ENCODE measurements at places on chromosomes 6 and 20. TPM values are rescaled to one million over a fixed set of nuclear protein-coding genes. Genes with fewer than 3 reads are reported as not detected.

GRCh38 chr20:6038256-6038655 lies 15.6 kb downstream of the LRRN4 start:
- no peak for ATAC-seq

- ATAC-seq: no peak
Observed at GRCh38 chr20:24006626-24007025, 18.0 kb upstream of the GGTLC1 start.

Gene GCNT2
- total RNA-seq: 14.9 TPM

Gene RIMS1
- 66.5 TPM for total RNA-seq

DNA sequence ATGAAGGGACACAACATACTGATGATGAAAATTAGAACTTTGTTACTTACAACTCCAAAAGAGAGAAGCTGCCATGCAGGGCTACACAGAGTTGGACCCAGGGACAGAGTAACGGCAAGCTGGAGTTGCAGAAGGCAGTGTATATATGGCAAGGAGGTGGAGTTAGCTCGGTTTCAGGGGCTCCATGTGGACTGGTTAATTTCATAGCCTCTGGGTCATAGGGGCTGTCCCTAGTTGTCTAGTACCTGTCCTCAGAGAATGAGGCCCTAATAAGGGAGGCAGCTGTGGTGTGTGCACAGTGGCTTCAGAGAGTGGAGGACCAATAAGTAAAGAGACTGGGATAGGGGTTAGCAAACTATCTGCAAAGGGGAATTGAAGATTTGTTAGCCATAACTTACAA lies 7.9 kb upstream of the ZSCAN12 start:
- no peak for ATAC-seq

Gene OR2H2
- not detected for total RNA-seq

- ATAC-seq: no peak
Observed at GRCh38 chr6:152701081-152701862, 3.6 kb downstream of the MYCT1 start.

GRCh38 chr20:42125426-42125825 lies 507.2 kb upstream of the CHD6 start:
- ATAC-seq: no peak

Gene UBE2V1
- total RNA-seq: 104 TPM

DNA sequence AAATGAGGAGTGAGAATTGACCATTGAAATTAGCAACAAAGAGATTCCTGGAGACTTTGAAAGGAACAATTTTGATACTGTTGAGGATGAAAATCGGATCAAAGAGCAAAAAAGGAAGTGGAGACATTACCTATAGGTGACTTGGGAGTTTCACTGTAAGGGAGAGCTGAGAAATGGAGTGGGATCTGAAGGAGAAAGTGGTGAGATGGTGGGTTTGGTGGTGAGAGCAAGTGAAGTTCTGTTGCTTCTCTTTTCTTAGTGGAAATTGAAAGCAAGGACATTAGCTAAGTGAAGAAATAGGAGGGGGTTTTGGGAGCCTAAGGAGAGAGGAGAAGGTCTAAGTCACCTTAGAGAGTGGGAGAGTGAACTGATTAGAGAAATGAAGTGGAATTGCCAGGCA lies 4.2 kb downstream of the ERGIC3 start:
- no peak for ATAC-seq

DNA sequence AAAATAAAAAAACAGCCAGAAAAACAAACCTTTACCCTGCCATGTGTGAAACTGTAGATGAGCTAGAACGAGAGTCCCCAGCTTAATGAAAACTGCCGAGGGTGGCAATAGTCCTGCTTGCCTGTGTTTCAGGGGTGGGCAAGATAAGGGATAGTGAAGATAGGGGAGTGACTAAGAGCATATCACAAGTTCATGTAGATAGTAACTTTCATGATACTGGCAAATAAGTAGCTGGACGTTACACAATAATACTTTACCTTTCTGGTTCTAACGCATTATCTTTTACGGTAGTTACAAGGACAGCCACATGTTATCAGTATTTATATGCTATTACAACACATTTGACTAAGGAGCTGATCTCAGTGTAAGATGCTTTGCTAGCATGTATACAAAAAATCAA lies 9.3 kb upstream of the FBXO9 start:
- ATAC-seq: no peak

GRCh38 chr6:76330031-76330430 lies 257.6 kb upstream of the IMPG1 start:
- no peak for ATAC-seq

DNA sequence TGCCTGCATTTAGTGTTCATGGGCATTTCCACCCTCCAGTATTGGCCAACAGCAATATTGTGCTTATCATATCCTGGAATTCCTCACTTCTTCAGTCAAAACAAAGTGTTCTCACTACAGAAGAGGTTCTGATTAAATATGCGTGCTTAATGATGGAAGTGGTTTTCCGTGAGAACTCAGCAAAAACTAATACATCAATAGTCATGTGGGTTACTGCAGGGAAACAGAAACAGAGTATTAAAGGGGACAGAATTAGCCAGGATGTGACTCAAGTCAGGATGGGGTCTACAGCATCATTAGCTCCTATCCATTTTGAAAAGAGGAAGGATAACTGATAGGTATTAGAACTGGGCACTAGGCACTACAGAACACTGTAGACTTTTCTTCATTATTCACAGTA lies 384.6 kb downstream of the CDKAL1 start:
- no peak for ATAC-seq

- ATAC-seq: no peak
Observed at GRCh38 chr6:40721271-40721952, 134.2 kb upstream of the LRFN2 start.

Gene CDSN
- total RNA-seq: not detected

- no peak for ATAC-seq
Observed at GRCh38 chr6:154592199-154592860, 81.8 kb upstream of the CNKSR3 start.

Gene BPIFB2
- total RNA-seq: not detected

Gene LY6G5C
- not detected for total RNA-seq

DNA sequence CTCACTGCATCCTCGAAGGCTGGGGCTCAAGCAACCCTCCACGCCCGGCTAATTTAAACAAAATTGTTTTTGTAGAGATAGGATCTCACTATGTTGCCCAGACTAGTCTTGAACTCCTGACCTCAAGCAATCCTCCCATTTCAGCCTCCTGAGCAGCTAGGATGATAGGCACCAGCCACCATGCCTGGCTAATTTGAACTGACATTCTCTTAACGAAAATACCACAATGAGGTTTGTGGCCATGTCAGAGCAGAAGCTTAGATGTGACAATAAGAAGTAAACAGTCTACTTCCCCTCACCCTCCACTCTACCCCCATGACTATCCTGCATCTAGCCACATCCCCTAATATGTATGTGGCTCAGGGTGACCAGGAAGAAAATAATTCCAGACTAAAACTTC lies 74.8 kb upstream of the PLCB4 start:
- ATAC-seq: no peak

DNA sequence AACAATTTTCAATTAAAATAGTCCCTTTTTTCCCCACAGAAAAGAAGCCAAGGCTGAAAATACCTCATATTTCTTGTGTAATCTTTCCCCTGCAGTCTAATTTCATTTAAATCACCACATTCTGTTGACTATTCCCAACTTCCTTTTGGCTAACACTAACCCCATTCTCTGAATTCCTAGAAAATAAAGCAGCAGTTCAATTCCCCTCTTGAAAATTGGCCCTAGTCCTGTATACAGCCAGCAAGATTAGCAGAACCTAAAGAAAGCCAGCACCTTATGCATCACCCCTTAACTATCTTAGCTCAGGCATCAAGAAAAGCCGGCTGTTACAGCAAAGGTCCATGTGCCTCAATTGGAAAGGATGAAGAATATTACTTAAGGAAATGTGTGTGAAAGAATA lies 69.7 kb downstream of the MDN1 start:
- no peak for ATAC-seq

DNA sequence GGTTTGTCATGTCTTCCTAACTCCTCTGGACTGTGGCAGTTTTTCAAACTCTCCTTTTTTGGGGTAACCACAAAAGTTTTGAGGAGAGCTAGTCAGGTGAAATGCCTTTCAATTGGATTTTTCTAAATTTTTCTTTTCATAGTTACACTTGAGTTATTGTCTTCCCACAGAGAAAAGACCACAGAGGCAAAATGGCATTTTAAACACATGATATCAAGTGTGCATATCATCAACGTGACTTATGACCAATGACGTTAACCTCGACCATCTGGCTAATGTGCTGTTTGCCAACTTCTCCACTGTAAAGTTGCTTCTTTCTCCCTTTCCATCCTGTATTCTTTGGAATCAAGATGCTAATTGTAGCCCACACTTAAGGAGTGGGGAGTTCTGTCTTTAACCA lies 41.3 kb upstream of the SNAP25 start:
- ATAC-seq: no peak

DNA sequence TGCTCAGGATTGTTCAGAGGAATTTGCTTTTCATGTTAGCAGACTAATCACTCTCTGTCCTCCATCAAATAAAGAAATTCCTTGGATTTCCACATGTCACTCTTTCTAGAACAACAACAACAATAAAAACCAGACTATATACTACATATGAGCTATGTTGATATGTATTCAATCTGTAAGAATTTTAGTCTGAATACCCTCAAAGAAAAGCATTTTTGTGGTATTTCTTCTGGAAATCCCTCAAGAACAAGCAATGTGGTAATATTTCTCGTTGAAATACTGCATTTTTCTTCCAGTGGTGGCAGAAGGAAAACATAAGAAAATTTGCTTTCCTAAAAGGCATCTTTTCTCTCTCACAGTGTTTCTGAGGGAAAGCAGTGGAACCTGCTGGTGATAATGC lies 312.6 kb upstream of the RSPO3 start:
- ATAC-seq: no peak

DNA sequence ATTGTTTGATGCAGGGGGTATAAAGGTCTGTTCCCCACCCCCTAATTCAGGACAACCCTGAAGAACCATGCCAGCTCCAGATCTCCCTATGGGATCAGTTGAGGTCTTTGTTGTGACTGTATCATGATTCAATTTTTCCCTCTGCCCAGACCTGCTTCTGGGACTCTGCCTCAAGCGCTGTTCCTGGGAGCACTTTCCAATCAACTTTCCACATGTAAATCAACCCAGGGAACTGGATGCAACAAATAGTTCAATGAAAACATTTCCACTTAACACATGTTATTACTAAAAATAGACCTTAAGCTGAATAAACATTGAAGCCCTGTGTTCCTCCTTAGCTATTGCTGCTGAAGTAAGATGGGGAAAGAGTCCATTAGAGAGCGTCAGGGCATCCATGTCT lies 139.5 kb downstream of the C6orf58 start:
- no peak for ATAC-seq

Gene RAET1L
- total RNA-seq: not detected

- no peak for ATAC-seq
Observed at GRCh38 chr6:7439228-7439627, 49.6 kb downstream of the RIOK1 start.

GRCh38 chr6:68087399-68088133 lies 547.5 kb upstream of the ADGRB3 start:
- no peak for ATAC-seq

Gene ZKSCAN3
- total RNA-seq: 9.8 TPM

- no peak for ATAC-seq
Observed at GRCh38 chr20:5119143-5119434, 669 bp downstream of the PCNA start.

Gene CLPSL2
- not detected for total RNA-seq

- ATAC-seq: no peak
Observed at GRCh38 chr6:166471797-166472260, 89.1 kb upstream of the MPC1 start.

GRCh38 chr20:17202673-17203072 lies 24.2 kb upstream of the PCSK2 start:
- ATAC-seq: no peak

GRCh38 chr6:46270336-46270735 lies 99.6 kb upstream of the ENPP5 start:
- ATAC-seq: no peak

Gene PXT1
- not detected for total RNA-seq

- no peak for ATAC-seq
Observed at GRCh38 chr6:103011605-103012004, 1618.1 kb downstream of the GRIK2 start.

Gene GPR63
- 0.54 TPM for total RNA-seq

DNA sequence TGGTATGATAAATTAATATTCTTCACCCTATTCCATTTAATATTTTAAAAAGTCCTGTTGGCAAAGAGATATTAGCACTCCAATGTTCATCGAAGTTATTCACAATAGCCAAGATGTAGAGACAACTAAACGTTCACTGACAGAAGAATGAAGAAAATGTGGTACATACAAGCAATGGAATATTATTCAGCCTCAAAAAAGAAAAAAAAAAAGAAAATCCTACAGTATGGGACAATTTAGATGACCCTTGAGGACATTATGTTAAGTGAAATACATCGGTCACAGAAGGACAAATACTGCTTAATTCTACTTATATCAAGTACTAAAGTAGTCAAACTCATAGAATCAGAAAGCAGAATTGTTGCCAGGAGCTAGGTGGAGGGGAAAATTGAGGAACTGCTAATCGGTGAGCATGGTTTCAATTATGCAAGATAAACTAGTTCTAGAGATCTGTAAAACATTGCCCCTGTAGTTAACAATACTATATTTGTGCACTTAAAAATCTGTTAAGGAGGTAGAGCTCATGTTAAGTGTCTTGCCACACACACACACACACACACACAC lies 4.7 kb downstream of the GCLC start:
- no peak for ATAC-seq

Gene PRRT1
- total RNA-seq: 4.8 TPM

DNA sequence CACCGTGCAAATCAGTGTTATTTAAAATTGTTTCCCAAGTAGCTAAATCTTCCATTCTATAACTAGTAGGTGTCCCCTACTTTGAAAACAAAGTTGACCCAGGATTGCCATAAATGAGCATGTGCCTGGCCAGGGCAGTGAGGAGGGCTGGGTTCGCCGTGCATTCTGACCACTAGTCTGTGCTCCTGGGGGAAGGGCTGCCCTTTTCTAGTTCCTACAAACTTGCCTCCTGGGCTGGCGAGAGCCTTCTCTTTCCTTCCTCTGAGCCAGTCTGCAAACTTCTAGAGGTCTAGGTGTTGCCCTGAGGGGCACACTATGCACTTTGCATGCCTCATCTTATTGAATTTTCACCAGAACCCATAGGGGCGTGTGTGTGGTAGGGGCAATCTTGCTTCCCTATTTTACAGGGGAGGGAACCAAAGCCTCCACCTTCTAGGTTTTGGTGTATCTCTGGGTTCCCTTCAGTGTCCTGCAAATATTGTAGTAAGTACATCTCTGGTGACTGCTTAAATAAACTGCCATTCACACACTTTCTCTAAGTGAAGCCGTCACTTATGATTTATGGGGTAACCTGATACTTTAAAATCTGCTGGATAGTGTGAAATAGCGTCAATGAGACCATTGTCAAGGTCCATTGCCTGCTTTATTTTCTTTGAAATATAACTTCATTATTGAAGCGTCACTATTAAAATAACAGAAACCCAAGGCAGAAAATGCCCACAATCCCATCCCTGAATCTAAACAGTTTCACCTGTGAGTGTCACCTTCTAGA lies 42.2 kb downstream of the CDH26 start:
- ATAC-seq: no peak

Gene TPMT
- total RNA-seq: 8.6 TPM

GRCh38 chr6:25535632-25536225 lies 116.3 kb upstream of the SCGN start:
- ATAC-seq: no peak

GRCh38 chr20:24653306-24653705 lies 183.9 kb downstream of the SYNDIG1 start:
- no peak for ATAC-seq
